Muscle of back (tissue), 13 donors: ENCODE measurements at places on chromosomes 5 and 9. TPM values are rescaled to one million over a fixed set of nuclear protein-coding genes. Genes with fewer than 3 reads are reported as not detected.
A peak's percentile ranks its signal among the peaks of the same experiment; 100 is the strongest.

DNA sequence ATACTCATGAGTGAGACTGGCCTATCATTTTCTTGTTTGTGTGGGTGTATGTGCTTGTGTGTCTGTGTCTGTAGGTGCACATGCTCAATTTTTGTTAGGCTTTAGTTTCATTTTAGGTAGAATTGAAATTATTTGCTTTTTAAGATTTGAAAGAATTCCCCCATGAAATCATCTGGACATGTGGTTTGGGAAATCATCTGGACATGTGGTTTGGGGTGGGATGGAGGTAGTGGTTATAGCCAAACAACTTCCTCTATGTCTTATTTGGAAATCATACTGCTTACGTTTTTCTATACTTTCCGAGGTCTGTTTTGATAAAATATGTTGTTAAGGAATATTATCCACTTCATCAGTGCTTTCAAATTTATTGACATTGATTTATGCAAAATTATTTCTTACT lies 485.4 kb upstream of the CLINT1 start:
- DNase-seq, result no peak

SHOC1 gene
- polyA plus RNA-seq, result 0.08 TPM

ZDHHC11B gene
- 15.1 TPM for polyA plus RNA-seq

DNA sequence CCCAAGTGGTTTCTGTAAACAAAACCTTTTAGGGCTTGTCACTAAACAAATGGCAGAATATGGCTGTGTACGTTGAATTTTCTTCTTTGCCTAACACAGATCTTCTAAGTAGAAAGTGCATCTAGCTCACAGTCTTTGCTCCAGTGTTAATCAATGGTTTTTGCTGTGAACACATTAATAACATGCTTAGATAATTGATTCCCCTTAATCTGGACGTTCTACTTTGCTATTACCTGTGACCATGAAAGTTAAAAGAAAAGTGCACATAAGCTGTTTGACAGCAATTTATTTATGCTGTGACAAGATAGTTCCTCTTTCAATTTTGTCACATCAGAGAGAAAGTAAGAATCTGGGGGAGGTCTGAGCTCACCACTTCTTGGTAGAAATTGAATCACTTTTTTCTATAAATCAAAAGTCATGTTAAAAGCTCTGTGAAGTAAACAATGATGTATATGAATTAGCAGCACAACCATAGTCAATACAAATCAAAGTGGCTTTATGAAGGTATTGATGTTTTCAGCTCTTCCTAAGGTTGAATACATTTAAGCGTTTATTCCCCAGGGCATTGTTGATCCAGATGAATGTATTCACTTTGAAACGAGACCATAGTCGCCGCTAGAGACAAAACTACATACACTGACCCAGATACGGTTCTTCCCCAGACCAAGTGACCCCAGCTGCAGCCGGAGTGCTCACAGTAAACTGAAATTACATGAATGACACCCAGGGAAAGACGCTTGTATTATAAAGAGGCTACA lies 174.6 kb upstream of the ZNF608 start:
- DNase-seq, result no peak

RPP25L gene
- 16.4 TPM for polyA plus RNA-seq

DNA sequence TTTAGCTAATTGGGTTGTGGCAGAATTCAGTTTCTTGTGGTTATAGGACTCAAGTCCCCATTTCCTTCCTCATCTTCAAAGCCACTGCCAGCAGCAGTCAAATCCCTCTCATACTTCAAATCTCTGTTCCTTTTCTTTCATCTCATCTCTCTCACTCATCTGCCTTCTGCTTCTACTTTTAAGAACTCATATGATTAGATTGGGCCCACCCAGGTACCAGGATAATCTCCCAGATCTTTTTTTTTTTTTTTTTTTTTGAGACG lies 8.0 kb upstream of the REEP5 start:
- DNase-seq, result no peak

GRCh38 chr9:21624675-21625644 lies 142.8 kb upstream of the IFNE start:
- no peak for DNase-seq

SPEF2 gene
- polyA plus RNA-seq, result 6.5 TPM

DNA sequence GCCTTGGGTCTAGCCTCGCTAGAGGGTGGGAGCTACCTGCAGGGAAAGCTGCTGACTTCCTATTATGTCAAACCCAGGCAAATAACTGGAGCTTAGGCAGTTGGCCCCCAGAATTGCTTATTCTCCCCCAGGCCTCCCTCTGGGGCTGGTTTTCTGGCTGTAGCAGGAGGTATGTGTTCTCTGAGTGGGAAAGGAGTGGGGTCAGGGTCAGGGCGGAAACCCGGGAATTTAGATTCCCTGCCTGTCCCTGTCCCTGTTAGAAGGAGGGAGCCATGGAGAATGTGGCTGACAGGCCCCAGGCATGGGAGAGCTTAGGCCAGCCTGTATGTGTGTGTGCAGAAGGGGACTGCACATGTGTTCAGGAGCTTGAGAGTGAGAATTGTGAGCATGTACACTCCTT lies 13.6 kb upstream of the CXXC5 start:
- no peak for DNase-seq

HEMGN gene
- polyA plus RNA-seq, result 11.5 TPM

DNA sequence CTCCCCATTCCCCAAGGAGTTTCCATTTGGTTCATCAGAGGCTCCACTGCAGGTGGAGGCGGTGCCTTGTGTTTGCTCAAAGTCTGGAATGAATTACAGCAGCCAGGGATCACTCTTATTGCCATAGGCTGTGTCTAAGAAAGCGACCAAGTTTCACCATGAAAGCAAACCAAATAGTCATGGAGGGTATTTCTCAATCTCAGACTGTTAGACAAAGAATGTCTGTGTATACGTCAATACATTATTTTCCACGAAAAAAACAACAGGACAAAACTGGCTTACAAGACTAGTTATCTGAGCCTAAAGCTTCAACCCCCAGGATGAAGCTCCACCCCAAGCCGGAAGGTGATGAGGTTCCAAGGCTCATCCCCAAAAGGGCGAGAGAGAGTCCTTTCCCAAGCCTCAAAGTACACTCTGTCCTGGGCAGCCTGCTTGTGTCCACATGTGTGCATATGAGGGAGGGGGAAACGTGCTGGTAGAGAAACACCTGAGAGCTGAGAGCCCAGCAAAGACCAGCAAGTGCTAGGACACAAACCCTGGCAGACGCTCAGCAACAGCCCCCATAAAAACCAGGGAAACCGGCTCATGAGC lies 4.3 kb downstream of the B4GALT1 start:
- peak; percentile 56 for DNase-seq

DNA sequence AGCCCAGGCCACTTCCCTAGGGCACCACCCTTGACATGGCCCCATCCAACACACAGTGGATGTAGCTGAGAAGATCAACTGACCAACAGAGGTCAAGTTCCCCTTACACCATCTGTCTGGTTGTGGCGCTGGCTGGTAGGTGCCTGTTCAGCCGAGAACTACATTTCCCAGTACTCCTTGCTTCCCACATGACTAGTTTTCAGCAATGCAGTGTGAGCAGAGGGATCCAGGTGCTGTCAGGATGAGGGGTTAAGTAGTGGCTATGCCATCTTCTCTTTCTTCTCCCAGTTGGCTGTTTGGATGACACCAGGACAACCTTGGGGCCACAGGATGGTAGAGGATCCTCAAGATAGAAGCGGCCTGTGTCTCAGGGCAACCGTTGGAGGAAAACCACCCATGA lies 48.6 kb upstream of the SH3PXD2B start:
- no peak for DNase-seq

DNA sequence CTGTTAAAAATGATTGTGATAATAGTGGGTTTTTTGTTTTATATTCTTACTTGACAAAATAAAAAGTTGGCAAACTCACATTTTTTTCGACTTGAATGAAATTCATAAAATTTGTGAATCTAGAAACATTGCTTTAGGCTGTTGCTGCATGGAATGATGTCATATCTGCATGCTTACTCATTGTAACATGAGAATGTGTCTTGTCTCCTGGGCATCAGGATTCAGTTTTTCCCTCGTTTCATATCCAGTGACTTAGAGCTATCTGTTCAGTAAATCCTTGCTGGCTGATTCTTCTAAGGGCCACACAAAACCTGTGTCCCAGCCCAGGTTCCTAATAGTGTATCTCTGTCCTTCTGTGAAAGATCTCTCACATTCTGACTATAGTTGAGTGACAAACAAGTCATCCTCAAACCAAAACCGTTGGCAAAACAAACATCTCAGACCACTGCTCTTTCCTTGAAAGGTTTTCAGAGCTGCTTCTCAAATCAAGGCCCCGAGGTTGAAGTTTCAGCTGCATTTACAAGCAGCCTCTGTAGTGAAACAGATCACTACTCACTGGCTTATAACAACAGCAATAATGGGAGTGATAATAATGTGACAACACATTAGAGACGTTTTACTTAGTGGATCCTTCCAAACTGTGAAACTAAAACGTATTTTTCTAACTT lies 95.0 kb downstream of the NPR3 start:
- peak; percentile 69 for DNase-seq

LECT2 gene
- not detected for polyA plus RNA-seq

DNA sequence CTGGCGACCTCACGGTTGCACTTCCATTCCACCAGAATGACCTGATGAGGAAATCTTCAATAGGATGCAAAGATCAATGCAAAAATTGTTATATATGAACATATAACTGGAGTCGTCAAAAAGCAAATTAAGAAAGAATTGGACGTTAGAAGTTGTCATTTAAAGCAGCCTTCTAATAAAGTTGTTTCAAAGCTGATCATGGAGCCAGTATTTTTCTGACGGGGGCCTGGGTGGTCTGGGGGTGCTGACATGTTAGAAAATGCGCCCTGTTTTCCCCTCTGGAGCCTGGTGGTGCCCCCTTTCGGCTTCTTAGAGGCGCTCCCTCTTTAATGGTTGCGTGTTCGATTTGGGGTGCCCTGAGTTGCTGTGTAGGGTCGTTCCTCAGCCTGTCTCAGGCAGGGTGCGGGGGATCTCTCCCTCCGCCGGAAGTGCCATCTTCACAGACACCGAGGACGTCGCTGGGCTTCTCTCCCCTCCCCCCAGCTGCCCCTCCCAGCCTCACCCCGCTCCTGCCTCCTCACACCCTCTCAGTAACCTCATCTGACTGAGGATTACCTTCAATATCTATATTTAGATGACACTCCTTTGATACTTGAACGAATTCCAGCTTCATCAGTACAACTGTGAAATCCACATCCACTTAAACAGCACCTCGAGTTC lies 18.3 kb downstream of the PTGES2 start:
- no peak for DNase-seq

GRCh38 chr9:102237520-102237919 lies 499.1 kb upstream of the GRIN3A start:
- no peak for DNase-seq
